ENCODE measurements at places on chromosomes 6 and 20.

DNA sequence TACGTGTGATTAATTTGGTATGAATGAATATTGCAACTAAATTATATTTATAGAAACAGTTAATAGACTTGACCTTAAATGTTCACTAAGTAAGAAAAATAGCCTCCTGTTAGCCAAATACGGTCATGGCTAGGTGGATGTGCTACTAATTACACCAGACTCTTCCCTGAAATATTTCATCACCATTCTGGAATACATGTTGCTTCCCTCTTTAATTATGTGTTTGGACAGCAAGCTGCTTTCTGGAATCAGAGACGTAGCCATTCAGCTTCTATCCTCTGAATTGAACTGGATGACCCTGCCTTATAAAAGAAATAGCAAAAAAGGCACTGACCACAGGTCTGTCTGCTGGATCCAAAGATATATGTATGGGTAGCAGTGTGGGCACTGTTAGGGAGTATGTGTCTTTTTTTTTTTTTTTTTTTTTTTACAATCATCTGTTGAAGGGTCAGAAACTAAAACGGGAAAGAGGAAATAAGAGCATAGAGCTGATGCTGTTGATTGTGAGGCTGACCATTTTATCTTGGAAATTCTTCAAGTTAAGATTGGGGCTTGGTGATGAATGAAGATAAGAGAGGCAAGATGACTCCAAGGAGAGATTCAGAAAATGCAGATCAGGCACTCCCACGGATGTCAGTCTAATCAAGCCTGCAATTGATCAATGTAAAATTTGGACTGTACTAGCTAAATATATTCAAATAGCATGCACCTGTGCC lies 283.2 kb upstream of the HSF2 start:
- DNase-seq, result no peak

- no peak for DNase-seq
Measured at GRCh38 chr6:52209770-52210169, 23.6 kb downstream of the IL17A start.

DNA sequence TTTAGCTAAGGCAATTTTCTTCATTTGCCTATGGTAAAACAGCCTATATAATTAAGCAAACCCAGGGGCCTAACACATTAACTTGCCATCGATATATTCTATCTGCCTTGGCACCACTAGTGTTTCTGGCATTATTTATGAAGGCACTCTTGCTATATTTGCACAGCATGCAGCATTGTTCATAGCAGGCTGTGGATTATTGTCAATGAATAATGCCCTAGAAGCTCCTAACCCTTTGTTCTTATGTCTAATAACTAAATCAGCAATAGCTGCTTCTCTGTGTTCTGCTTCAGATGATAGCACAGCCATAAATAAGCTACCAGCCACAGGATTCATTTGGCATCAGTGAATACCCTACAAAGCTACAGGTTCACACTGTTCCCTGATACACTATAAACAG lies 254.8 kb upstream of the STXBP5 start:
- DNase-seq, result no peak

DNA sequence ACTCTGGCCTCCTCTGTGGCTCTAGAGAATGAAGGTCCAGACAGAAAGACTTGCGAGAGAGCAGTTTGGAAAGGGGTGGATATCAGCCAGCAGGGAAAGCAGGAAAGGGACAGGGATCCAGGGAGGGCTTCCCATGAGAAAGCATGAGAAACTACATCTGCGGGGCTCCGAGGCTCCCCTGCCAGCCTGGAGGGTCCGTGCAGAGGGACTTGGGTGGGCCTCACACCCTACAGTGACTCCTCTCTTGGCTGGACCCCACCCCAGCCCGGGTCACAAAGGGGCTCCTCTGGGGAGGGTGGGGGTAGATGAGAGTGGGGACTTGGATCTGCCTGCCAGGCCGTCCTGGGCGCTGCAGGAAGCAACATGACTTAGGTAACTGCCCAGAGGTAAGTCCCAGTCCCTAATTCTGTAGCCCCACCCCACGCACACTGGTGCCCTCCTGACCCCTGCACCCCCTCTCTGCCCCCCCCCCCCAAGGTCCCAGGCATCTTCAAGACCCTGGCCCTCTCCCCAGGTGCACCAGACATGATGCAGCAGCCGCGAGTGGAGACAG lies at the start of gene TMEM239:
Gene TMEM239, plus strand, starts transcription at position 335 of the 553 bp plus-strand sequence. Its CDS starts 191 bp downstream, at position 526.
- no peak for DNase-seq

DNA sequence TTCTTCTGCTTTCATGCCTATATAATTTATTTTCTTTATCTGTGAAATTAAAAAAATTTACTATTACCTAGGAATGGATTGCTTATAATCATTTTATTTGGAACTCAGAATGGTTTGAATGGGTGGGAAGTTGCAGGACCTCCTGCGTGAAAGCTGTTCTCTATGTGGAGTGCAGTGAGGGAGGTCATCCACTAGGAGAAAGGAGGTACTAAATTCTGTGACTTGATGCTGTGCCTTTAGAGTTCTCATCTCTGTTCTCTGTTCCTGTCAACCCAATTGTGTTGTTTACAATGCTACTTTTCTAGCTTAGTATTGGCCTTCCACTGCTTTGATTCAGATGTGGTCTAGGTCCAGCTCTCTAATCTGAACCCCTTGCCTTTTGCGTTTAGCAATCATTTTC lies 65.0 kb upstream of the HIVEP1 start:
- DNase-seq, result no peak

- no peak for DNase-seq
Measured at GRCh38 chr6:168091381-168092264, 12.6 kb upstream of the FRMD1 start.

DNA sequence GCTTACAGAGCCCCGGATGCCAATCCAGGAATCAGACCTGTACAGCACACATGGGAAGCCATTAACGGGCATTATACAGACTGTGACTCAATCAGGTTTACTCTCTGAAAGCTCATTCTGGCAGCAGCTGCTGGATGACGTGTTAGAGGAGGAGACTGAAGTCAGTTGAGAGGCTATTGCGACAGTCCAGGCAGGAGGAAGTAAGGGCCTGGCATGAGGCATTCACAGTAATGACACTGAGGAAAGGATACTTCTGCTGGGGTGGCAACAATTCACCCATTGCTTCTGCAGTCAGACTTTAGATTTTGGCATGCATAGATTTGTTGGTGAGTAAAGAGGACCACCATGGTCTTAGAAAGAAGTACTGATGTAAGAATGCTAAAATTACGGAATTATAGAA lies 151.0 kb upstream of the HEY2 start:
- no peak for DNase-seq

DNA sequence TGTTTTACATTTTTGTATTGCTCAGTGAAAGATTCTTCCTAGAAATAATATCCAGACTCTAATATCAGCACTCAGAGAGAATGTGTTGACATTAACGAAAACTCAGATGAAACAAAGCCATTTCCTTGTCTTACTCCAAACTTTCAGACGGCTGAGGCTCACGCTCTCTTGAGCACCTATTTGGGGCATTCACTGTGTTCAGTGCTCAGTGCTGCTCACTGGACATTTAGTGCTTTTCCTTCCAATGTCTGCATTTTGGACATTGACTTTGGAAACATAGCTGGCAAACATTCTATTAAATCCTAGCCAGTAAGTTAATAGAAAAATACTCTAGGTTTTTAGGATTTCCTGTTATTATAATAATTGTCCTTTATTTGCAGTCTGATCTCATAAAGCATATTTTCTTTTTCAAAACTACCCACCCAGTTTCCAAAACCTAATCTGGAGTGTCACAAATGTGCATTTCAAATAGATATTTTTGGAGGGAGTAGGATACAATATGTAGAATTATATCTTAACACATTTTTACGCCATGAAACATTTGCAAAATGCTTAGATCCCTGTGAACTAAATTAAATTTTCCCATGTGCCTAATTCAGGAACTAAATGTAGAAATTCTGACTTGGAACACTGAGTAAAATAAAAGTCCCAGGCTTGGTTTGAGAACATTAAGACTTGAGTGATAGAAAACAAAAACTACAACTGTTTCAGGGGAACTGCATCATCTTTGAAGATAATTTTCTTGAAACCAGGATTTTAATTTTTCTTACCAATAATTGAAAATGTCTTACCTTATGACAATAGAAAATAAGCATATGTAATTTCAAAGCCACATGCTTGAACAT lies 91.7 kb upstream of the B3GAT2 start:
- no peak for DNase-seq

DNA sequence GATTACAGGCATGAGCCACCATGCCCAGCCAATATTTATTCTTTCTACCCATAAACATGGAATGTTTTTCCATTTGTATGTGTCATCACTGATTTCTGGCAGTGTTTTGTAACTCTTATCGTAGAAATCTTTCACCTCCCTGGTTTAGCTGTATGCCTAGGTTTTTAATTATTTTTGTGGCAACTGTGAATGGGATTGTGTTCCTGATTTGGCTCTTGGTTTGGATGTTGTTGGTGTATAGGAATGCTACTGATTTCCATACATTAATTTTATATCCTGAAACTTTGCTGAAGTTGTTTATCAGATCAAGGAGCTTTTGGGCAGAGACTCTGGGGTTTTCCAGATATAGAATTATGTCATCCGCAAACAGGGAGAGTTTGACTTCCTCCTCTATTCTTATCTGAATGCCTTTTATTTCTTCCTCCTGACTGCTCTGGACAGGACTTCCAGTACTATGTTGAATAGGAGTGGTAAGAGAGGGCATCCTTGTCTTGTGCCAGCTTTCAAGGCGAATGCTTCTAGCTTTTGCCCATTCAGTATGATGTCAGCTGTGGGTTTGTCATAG lies 198.6 kb downstream of the ZDHHC14 start:
- DNase-seq, result no peak

GRCh38 chr20:58906894-58907293 lies 54.4 kb downstream of the GNAS start:
- DNase-seq, result no peak

DNA sequence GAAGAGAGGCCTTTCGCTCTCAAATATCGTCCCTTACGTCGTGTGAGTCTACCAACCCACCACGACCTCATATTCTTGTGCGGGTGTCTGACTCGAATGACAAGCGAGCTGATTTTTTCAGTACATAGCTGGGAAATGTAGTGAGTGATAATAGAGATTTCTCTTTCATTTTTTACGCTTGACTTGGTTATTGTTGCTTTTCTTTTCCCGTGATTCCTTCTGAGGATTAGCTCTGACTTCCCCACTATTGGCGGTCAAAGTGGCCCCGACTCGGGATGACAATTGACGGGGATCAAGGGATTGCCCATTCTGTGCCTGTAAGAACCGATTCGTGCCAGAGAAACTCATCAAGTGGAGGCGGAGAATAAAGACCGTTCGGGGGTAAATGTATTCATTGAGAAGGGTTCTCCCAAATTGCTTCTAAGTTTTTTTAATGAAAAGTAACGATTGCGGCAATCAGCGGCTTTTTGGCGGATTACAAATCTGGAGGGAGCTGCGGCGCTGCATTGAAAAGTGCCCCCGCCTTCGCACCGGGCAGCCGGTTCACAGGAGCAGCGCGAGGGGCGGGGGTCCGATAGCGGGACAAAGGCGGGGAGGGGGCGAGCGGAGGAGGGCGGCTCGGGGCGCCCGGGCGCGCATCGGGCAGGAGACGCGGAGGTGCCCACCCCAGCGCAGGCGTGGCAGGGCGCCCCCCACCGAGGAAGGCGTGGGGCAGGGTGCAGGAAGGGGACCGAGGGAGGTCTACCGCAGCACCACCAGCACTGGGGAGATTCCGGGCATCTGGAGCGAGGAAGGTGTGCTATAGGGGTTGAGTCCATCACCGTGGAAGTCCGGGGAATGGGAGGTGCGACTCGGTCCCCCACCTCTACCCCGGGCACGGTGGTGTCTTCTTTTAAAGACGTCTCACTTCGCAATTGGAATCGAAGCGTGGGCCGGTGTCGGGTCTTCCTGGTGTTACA lies 44.5 kb upstream of the OSTM1 start:
- no peak for DNase-seq

DNA sequence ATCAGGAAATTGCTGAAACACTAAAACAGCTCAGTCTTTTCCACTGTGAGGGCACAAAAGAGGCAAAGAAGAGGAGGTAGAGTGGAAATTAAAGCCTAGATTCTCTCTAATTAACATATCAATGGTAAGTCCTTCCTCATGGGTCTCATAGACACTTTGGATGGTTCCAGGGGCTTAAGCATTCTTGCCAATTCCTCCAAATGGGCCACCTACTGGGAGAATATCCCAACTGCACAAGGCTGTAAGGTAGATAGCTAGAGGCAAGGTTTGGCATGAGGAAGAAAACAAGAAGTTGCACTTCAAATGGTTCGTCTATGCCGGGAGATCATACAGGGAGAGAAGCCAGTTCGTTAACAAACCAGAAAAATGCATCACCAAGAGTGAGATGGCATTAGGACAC lies 107.6 kb upstream of the KHDRBS2 start:
- DNase-seq, result no peak

- no peak for DNase-seq
Measured at GRCh38 chr6:151209071-151209831, 30.5 kb upstream of the AKAP12 start.

DNA sequence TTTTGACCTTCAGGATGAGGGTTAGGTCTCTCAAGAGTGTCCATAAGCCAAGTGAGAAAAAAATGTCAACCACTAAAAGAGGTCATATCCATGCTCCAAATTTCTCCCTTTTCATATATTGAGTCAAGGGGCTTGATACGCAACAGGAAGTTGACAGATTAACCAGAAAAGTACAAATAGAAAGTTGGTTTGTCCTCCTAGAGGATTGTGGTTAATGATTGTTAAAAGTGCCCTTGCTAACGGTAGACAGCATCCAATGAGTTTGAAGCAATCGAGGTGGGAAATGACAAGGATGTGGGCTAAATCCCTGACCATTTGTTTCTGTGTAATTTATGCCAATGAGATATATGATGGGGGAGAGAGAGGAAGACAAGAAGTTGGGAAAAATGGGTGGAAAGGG lies 18.1 kb upstream of the HBS1L start:
- no peak for DNase-seq

DNA sequence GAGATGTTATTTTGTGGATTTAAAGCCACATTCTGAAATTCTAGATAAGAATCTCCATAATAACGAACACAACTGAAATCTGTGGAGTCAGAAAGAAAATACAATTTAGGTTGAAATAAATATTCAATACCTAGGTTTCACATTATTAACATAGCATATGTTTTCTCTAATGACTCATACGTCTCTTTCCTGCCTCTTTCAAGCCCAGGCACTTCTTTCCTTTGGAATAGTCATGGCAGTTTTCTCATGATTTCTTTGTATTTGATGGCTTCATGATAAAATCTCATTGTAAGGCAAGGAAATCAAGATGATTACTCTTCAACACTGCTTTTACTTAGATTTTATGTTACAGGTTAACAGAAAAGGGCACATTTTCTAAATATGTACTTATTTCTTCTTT lies 803.7 kb downstream of the PHF3 start:
- no peak for DNase-seq

DNA sequence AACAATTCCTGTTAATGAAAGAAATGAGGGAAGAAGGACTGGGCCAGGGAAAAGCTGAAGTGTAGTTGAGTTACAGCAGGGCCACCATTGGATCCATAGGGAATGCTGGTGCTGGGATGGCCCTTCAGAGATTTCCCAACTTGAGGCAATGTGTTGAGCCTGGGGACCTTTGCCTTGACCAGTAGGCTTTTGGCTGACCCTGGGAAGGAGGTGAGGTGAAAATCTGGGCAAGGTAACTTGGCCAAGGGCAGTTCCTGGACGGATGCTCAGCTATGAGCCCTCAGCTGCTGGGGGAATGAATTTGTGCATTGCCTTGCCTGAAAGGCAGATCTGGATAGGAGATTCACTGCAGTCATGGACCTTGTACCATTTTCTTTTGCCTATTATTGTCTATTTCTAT lies 20.4 kb downstream of the UTRN start:
- no peak for DNase-seq
